ENCODE measurements at places on chromosomes 3 and 15.

- no peak for DNase-seq
Measured at GRCh38 chr3:120670576-120670975, 11.5 kb downstream of the HGD start.

DNA sequence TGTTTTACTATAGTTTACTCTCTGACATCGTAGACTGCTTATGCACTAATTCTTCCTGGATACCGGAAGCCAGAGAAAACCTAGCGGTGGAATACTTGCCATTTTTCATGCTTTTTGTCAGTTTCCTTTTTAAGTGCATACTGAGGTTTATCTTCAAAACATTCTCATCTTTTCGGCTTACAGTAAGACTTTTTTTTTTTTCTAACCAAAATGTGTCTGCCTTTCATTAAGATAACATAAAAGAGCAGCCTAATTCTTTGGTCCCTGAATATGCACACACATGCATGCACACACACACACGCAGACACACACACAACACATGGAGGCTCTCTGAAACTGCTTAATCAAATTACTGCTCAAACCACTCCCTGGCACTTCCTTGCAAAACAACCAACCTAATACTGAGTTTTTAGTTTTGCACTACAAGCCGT lies 1.3 kb downstream of the ZNF445 start:
- DNase-seq = peak; percentile 24

DNA sequence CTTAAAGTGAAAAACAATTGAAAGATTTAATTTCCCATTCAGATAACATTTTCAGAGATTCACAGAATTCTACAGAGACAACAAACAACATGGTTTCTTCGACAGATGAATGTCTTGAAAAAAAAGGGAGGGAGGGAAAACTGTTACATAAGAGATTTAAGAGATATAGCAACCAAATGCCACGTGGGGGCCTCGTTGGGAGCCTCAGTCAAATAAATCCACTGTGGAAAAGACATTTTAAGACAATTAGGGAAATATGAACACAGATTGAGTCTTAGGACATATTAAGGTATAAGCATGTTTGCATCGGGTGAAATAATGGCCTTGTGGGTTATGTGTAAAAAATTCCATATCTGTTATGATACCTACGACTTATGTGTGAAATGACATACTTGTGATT lies 5.0 kb upstream of the PRRT3 start:
- DNase-seq = no peak

- DNase-seq = no peak
Measured at GRCh38 chr3:152511904-152512303, 243.2 kb downstream of the MBNL1 start.

DNA sequence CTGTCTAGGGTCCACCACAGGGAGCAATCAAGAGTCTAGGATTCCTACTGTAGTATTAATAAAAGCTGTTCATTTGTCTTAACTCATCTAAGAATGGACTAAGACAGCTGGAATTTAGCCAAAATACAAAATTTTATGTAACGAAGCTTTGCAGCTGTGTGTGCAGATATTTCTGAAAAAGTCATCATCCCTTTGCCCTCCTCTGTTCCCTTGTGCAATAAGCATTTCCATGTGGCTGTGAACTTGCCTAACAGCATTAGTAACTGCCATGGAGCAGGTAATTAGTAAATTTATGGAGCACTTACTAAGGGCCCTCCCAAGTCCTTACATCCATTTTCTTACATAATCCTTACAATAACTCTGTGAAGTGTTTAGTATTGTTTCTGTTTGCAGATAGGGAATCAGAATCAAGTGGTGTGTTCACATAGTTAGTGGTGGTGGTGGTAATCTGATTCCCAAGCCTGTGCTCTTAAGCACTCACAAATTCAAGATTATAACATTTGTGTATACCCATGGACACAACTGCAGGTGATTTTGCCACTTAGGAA lies 114.5 kb downstream of the RARB start:
- no peak for DNase-seq

- DNase-seq = peak; percentile 51
Measured at GRCh38 chr3:141401573-141402475, 33.5 kb downstream of the ZBTB38 start.

GRCh38 chr3:42375121-42375800 lies 35.1 kb downstream of the LYZL4 start:
- DNase-seq = no peak

GRCh38 chr3:45547764-45548680 lies 46.5 kb upstream of the LIMD1 start:
- DNase-seq = no peak

DNA sequence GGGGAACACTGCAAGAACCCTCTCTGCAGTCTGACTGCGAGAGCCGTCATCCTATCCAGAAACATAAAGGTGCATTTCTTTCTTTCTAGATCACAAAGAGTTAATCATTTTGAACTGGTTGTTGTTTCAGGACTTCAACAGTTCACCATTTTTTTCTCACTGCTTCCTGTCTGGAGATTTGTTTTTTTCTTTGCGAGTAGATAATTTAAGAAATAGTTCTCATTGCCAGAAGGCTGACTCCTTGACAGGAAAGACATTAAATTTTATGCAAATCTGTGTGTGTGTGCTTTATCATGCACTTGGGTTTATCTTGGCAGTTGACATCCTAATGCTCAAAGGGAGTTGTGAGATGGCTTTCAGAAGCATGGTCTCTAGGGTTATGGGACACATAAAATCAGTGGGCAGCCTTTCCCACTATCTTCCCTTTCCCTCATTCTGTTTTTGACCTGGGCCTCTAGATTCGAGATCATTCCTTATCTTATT lies 123.5 kb upstream of the TBL1XR1 start:
- DNase-seq = no peak

- DNase-seq = no peak
Measured at GRCh38 chr3:132083583-132084279, 48.9 kb upstream of the CPNE4 start.

DNA sequence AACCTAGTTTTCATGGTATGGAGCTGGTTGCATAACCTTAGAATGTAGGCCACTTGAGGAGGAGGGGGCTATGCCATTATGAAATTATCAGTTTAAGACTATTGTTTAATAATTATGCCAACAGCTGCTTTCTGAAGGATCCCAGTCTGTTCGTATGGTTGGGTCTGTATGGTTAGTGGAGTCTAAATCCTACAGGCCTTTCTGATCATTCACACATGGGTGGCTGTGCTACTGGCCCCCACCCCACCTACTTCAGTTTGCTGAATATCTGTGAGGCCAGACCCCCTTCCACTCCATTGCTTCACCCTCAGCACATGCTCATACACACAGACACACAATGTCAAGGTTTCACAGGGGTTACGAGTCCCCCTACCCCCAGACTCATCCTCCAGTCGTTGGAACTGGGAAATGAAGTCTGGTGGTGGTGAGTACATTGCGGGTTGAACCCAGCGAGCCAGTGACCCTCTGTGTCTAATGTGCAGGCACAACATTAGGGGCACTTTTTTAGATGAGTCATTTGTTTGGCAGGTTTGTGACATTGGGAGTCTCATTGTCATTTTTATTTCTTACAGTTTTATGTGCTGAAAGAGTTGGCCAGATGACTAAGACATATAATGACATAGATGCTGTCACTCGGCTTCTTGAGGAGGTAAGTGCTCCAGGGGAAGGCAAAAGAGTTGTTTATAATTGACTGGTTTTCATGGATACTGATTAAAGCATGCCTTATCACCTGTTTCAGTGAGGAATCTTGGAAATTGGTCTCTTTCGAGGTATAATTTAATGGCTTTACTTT lies 85.3 kb downstream of the TRAK1 start:
- no peak for DNase-seq

- DNase-seq = no peak
Measured at GRCh38 chr3:111744611-111745010, 114.5 kb upstream of the PHLDB2 start.

DNA sequence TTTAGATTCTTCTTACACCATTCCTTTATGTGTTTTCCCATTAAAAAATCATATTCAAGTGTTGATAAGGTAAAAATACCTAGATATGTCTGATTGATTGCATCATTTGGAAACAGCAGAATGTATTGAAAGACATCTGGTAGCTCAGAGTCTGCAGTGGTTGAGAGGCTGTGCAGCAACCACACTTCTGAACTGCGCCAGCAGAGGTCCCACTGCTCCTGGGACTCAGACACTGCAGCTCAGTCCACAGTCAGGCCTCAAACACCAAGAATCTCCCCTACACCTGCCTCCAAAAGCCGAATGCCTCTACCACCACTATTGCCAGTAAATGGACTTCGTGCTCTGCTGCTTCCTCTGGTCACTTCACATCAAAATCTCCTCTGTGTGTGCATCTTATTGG lies 176.9 kb upstream of the LMCD1 start:
- no peak for DNase-seq

DNA sequence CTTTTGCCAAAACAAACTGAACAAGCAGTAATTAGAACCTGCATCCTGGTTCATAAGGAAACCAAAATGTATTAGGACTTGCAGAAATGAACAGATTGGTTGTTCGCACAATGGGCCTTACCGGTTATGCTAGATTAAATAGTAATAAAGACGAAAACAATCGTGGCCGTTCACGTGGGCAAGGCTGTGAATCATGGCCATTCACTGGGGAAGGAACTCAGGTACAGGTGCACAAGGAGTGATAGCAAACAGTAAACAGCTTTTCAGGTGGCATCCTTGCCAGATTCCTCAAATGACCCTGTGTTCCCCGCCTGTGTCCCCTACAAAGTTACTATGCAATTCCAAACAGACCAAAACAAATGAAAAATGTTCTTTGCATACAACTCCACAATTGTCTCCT lies 8.2 kb downstream of the LRIG1 start:
- no peak for DNase-seq

DNA sequence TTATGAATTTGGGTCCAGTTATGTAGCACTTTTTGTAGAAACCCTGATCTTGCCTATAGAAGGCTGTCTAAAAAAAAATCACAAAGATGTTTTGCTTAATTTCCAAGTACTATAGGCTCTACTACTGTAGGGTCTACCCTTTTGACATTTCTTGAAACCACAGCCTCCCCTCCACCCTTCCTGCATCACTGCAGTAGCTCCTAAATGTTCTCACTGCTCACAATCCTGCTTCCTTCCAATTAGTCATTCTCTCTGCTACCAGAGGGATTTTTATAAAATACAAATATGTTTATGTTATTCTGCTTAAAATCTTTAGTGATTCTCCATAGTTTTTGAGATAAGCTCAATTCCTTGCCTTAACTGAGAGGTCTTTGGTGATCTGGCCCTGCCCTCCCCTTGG lies 114.0 kb downstream of the CYP19A1 start:
- no peak for DNase-seq

GRCh38 chr3:197595470-197596185 lies 39.9 kb upstream of the BDH1 start:
- no peak for DNase-seq

DNA sequence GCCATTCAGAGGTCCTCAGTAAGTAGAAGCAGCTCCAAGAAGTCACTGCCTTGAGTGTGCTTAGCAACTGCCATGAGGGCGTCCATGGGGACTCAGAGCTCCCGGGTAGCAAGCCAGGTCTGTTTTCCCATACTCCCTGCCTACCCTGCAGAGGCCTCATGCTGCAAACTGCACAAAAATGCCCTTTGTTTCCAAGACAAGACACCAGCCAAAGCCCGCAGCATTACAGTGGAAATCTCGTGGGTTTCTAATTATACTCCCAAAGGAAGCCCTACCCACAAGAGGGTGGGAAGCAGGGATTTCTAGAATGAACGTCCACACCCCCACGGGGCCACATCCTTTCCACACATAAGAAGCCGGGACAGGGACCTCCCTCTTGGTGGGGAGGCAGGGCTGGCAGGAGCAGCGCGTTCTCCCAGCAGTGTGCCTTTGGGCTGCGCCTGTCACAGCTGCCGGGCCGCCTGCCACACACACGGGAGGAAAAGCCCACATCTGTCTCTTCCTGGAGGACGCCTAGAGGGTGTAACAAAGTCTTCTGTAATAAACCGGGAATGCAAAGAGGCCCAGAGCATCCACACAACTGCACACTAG lies 31.1 kb downstream of the FAM174B start:
- no peak for DNase-seq

DNA sequence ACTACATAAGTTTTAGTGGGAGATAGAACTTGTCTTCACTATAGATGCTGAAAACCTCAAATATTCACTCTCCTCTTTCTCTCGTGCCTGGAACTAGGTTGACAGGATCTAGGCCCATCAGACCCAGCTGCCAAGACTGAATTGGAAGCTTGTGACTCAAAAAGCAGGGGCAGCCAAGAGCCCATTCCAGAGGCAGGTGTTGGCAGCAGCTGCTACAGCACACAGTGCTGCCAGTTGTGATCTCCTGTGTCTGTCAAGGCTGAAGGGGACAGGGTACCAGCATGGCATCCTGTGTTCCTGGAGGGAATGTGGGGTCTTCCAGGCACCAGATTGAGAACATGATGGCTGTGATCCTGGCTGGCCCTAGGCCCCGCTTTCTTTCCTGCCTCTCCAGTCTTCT lies 92.5 kb upstream of the MB21D2 start:
- no peak for DNase-seq

DNA sequence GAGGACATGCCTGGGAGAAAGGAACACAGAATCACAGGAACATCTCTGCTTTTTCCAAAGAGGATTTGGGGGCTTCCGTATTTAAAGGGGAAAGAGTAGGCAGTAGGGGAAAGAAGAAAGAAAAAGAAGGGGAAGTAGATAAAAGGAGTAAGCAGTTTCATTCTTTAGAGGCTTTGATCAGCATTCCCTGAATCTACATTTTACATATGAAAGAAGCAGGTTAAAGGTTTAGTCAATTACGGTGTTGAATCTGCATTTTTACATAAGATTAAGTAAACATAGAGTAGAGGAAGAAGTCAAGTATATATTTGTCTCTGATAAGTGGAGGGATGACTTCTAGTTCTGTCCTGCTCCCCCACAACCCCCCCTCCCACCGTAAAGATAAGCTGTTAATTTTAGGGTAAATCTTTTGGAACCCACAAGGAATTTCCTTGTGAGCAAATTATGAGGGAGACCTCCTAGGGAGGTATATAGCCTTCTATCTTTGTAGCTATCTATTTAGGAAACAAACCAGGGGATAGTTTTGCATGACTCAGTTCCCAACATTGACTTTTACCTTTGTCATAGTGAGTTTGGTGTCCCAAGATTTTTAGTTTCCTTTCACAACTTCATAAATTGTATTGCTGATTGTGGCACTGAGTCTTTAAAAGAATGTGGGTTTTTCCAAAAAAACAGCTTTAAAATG lies 8.7 kb upstream of the P2RY12 start:
- DNase-seq = no peak

GRCh38 chr3:9204253-9204992 lies 45.0 kb downstream of the SRGAP3 start:
- DNase-seq = no peak

DNA sequence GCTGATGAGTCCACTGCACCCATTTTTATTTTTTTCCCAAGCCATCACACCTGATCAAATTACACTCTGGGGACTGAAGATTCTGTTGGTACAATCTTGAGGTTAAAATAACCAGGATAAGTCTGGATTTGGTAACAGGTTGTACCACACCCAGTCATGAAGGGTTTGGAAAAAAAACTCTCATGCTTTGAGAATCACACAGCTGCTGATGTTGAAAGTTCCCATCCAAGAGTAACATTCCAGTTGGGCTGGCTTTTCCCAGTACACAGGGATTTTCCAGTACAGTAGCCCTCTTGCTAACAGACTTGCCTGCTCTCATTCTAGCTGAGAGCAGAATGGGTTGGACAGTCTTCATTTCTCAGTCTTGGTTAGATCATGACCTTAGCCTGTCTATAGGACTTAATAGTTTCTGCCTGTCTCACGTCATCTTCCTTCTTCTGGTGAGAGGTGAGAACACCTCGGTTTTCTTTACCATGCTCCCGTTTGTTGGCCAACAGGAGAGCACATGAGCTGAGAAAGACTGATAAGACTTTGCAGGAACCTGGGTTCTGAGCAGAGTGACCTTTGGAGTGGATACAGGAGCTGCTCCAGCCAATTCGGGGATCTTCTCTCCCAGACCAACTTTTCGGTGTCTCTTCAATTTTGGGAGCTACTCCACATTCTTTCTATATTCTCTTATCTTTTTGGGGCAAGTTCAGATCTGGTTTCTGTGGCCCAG lies 300.1 kb upstream of the LYSMD4 start:
- no peak for DNase-seq

All from RPMI8226 (cell line).